Stomach (tissue), 19 donors: ENCODE measurements at places on chromosomes 3 and 15. TPM values are rescaled to one million over a fixed set of nuclear protein-coding genes. Genes with fewer than 3 reads are reported as not detected.

TMC3 gene
- polyA plus RNA-seq = not detected

GRCh38 chr3:143222981-143223380, 103.4 kb downstream of the CHST2 start:
- no peak overlapping the region for H3K27ac ChIP-seq
- no peaks in the 10 kb centered on the region for H3K4me1 ChIP-seq
- H3K27me3 ChIP-seq = no peaks in the 10 kb centered on the region
- H3K4me3 ChIP-seq = no peak overlapping the region
- no peaks in the 10 kb centered on the region for H3K36me3 ChIP-seq
- no peak for DNase-seq

CHST14 gene
- 2.7 TPM for polyA plus RNA-seq

DNA sequence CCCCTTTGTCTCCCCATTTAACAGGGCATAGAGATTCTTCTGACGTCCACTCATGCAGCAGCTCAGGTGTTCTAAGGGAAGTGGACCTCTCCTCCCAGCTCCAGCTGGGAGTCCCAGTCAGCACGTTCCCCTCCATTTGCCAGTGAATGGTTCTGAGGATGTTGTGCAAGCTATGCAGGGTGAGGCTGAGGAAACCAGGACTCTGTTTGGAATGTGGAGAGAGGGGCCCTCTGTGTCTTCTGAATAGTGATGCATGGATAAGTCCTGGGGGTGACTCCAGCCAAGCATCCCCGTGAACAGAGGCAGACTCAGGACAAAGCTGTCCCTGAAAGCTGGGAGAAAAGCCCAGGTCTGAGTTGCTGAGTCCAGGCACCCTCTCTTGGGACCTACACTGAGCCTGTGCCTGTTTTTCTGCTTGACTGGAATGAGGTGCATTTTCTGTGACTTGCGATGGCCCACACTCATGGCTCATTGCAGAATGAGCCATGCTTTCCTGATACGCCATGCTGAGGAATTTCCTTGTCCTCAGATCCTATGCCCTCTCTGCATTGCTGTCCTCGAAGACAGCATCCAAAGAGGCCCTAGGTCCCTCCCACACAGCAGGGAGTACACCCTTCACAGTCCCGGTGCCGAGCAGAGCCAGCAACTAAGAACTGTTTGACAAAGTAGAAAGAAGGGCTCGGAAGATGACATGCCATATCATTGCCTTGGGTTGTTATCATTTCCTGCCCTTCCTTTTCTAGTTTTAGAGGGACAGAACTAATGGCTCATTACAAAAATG, 185.2 kb downstream of the ATP10A start:
- no peak overlapping the region for H3K27ac ChIP-seq
- peaks cover 18% of the 10 kb centered on the region for H3K4me1 ChIP-seq
- no peaks in the 10 kb centered on the region for H3K27me3 ChIP-seq
- no peak for DNase-seq
- peaks cover 33% of the 10 kb centered on the region for H3K36me3 ChIP-seq
- no peak overlapping the region for H3K4me3 ChIP-seq

EFCC1 gene
- 10.7 TPM for polyA plus RNA-seq

CHRD gene
- polyA plus RNA-seq = 7.1 TPM

DNA sequence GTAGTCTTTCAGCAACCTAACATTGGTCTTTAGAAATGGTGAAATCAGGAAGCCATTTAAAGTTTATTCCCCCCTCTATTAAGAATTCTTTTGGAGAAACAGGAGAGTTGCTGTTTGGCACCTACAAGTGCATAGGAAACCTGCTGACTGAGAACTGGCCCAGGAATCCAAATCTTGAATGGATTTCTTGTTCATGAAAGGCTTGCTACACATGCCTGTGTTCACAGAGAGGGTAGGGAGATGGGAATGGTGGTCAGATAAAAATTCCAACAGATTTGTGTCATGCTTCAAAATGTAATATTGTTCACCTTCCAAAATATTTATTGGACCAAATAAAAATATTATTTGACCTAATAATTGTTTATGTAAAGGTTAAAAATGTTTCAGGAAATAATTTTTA, 24.2 kb upstream of the ZPLD1 start:
- peaks cover 9% of the 10 kb centered on the region for H3K4me1 ChIP-seq
- no peaks in the 10 kb centered on the region for H3K36me3 ChIP-seq
- no peaks in the 10 kb centered on the region for H3K27me3 ChIP-seq
- no peak for DNase-seq

DNA sequence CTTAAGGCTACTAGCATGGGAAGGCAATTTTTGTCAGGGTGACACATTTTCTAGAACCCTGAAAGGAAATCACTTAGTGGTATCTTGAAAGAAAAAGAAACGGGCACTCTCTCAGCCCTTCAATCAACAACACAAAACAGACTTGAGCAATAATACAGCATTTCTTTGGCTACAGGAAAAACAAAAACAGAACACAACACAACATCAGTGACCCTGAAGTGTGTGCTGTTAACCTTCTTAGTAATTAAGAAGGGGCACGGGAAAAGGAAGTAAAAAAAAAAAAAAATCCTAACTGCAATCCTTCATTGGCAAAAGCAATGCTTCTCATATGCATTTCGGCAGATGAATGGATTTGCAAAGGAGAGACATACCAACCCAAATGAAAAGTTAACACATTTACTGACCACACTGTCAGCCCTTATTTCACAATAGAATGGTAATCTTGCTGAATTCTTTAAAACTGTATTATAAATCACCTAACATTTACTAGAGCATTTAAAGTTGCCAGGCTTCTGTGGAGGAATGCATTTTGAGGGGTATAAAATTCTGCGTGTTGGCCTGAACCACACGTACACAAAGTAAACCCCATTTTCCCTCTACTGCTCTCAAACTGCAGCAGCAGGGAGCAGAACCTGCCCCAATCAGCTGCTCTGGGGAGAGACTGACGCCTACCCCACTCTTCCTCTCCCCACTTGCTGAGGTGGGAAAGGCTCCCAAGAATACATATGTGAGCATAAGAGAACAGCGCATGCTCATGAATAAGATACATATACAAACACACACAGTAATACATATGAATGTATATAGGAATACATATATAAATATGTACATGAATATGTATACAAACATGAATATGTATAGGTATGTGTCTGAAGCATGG, 198.5 kb downstream of the FOXP1 start:
- peaks cover 5% of the 10 kb centered on the region for H3K4me1 ChIP-seq
- H3K27ac ChIP-seq = no peak overlapping the region

DCLK3 gene
- not detected for polyA plus RNA-seq

- H3K27ac ChIP-seq = no peak overlapping the region
- H3K4me1 ChIP-seq = no peaks in the 10 kb centered on the region
- H3K36me3 ChIP-seq = no peaks in the 10 kb centered on the region
- H3K27me3 ChIP-seq = no peaks in the 10 kb centered on the region
Observed at GRCh38 chr3:186247821-186248814, 113.9 kb downstream of the DGKG start.

DNA sequence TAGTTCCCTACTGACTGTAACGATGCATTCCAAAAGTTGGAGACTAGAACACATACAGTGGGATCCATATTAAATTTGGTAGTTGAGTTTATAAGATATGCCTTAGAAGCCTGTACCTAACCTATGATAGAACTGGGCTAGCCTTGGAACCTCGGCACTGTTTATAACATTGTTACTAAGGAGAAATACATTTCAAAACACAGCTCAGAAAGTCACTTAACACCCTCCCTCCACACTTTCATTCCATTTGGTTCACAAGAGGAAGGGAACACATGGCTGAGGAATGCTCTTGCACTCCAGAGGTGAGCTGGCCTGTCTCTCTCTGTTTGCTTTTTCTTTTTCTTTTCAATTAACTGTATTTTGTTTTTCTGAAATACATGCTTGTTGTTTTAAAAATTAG, 48.7 kb upstream of the TSC22D2 start:
- no peak overlapping the region for H3K27ac ChIP-seq
- no peak overlapping the region for H3K4me3 ChIP-seq
- no peaks in the 10 kb centered on the region for H3K36me3 ChIP-seq
- no peak for DNase-seq
- H3K27me3 ChIP-seq = no peaks in the 10 kb centered on the region

GPX1 gene
- polyA plus RNA-seq = 452 TPM

DNA sequence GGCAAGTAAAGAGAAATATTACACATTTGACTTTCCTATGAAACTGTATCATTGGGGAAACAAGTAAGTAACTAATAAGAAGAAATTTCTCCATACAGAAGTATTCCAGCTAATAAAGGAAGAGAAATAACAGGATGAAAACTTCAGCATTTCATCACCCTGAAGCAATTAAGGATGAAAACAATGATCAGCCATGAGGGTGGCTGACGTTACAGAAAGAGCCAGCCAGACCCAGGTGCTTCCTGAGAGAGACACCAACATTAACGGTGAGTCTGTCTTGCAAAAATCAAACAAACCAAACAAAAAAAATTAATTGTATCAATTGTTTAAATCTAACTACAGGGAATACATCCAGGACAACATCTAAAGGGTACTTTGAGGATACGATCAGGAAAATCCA, 190.0 kb downstream of the ARRDC4 start:
- no peak for DNase-seq
- no peak overlapping the region for H3K4me3 ChIP-seq
- H3K27me3 ChIP-seq = no peaks in the 10 kb centered on the region
- H3K4me1 ChIP-seq = no peaks in the 10 kb centered on the region

- H3K27ac ChIP-seq = no peak overlapping the region
- DNase-seq = no peak
- no peaks in the 10 kb centered on the region for H3K4me1 ChIP-seq
- no peaks in the 10 kb centered on the region for H3K36me3 ChIP-seq
Observed at GRCh38 chr3:62039586-62039985, 333.8 kb downstream of the FEZF2 start.

C3orf22 gene
- polyA plus RNA-seq = not detected

LINGO1 gene
- polyA plus RNA-seq = not detected

DNA sequence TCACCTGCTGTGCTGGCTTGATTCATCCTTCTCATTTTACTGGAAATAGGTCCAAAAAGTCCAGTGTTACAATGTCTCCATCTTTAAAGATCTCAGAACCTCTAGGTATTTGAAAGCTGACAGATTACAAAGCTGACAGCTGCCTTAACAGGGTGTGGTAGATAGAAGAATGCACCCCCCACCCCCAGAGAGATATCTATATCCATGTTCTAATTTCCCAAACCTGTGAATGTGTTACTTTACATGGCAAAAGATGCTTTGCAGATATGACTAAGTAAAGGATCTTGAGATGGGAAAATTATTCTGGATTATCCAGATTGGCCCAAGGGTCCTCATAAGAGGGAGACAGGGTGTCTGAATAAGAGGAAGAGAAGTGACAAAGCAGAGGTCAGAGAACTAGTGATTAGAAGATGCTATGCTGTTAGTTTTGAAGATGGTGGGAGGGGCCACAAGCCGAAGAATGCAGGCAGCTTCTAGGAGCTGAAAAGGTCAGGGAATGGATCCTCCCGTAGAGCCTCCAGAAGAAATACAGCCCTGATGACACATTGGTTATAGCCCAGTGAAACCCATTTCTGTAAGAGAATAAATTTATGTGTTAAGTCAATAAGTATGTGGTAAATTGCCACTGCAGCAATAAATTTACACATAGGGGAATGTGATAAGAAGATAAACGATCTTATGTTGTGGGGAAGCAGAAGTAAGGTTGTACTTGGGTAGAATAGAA, 21.5 kb upstream of the FSTL1 start:
- H3K27ac ChIP-seq = no peak overlapping the region
- no peaks in the 10 kb centered on the region for H3K27me3 ChIP-seq
- DNase-seq = no peak

GRCh38 chr15:35308802-35309201, 223.7 kb upstream of the NANOGP8 start:
- H3K27me3 ChIP-seq = no peaks in the 10 kb centered on the region
- H3K4me1 ChIP-seq = peaks cover 18% of the 10 kb centered on the region
- H3K4me3 ChIP-seq = no peak overlapping the region

TMEM212 gene
- not detected for polyA plus RNA-seq
